ENCODE measurements at places on chromosomes 3 and 15. TPM values are rescaled to one million over a fixed set of nuclear protein-coding genes. Genes with fewer than 3 reads are reported as not detected.

The LRRIQ4 gene
- not detected for total RNA-seq

The TIGIT gene
- not detected for total RNA-seq

The CHL1 gene
- 64.8 TPM for total RNA-seq

The SERPINI2 gene
- total RNA-seq = 1.4 TPM

The PRSS50 gene
- not detected for total RNA-seq

The ZSCAN29 gene
- total RNA-seq = 12.6 TPM

The GOLGA8R gene
- 5.3 TPM for total RNA-seq

DNA sequence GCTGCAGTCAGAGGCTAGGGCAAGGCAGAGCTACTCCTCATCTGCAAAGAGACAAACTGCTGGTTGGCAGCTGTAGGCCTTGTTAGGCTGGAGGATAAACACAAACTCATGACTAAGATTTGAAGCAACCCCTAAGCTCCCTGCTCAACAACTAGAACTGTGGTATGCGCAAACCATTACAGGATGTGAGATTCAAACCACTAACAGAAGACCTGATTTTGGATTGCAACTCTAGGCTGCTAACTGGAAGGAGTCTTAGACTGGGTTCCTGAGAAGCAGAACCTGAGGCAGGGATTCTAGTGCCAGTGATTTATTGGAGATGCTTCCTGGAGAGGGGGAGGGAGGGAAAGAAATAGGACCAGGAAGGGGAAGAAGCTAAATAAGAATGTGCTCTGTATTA, 22.5 kb downstream of the CCR4 start:
- H3K27ac ChIP-seq = no peak overlapping the region
- no peaks in the 10 kb centered on the region for H3K36me3 ChIP-seq
- DNase-seq = no peak
- no peak overlapping the region for H3K4me3 ChIP-seq

DNA sequence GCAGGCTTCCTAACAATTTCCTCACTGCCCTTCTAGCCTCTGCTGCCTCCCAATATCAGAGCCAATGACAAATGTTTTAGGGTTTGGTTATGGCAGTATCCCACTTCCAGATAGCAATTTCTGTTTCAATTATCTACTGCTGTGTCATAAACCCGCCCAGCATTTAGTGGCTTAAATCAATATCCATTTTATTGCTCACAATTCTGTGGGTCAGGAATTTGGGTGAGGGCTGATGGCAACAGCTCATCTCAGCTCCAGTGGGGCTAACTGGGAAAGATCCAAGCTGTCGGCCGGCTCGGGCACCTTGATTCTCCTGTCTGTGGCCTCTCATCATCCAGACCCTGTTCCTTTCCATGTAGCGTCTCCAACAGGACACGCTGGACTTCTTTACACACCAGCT, 85.3 kb upstream of the GOLGA8J start:
- no peaks in the 10 kb centered on the region for H3K4me1 ChIP-seq
- H3K36me3 ChIP-seq = no peaks in the 10 kb centered on the region
- H3K27ac ChIP-seq = no peak overlapping the region
- H3K27me3 ChIP-seq = no peaks in the 10 kb centered on the region

DNA sequence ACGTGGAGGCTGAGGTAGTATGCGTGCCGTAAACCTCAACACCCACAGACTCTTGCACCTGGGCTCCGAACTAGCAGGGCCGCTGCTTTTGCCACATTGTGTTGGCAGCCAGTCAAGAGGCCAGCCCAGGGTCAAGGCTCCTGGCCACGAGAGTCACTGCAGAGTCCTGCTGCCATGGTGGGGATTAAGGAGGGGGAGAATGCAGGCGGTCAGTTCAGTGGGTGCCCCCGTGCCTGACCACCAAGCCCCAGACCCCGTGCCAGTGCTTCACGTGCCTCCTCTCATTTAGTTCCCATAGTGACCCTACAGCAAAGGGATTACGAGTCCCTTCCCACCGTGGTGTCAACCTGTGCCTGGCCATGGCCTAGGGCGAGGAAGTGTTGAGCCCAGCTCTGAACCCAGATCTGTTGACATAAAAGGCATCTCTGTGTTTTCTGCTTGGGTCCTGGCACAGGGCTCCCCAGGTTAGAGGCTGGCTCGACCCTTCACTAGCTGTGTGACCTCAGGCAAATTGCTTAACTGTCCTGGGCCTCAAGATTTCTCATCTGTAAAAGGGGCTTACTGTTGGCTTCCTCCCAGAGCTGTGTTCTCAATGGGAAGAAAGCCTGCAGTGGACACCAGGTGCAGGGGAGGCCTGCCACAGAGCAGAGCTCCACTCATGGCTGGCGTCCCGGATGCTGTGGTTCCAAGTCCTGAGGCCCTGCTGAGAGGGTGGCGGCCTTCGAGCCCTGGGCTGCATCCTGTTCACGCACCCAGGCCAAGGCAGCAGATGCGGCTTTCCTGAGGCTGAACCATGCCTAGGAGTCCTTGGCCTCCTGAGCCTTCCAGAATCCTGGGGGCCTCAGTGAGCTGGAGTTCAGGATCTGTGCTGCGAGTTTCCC, 32.8 kb downstream of the FBLN2 start:
- H3K4me1 ChIP-seq = no peaks in the 10 kb centered on the region
- DNase-seq = no peak
- no peak overlapping the region for H3K4me3 ChIP-seq
- no peaks in the 10 kb centered on the region for H3K27me3 ChIP-seq
- no peak overlapping the region for H3K27ac ChIP-seq

- H3K4me1 ChIP-seq = no peaks in the 10 kb centered on the region
- H3K4me3 ChIP-seq = no peak overlapping the region
- H3K36me3 ChIP-seq = no peaks in the 10 kb centered on the region
- H3K27me3 ChIP-seq = no peaks in the 10 kb centered on the region
- H3K27ac ChIP-seq = no peak overlapping the region
These were observed 683.4 kb upstream of the CFAP20DC start for GRCh38 chr3:59733041-59733809.

- H3K4me1 ChIP-seq = no peaks in the 10 kb centered on the region
- H3K27me3 ChIP-seq = no peaks in the 10 kb centered on the region
- DNase-seq = no peak
- H3K4me3 ChIP-seq = no peak overlapping the region
These were observed 119.0 kb upstream of the DLG1 start for GRCh38 chr3:197417441-197417840.

GRCh38 chr15:92158426-92158825, 235.3 kb upstream of the ST8SIA2 start:
- H3K36me3 ChIP-seq = no peaks in the 10 kb centered on the region
- no peak for DNase-seq

DNA sequence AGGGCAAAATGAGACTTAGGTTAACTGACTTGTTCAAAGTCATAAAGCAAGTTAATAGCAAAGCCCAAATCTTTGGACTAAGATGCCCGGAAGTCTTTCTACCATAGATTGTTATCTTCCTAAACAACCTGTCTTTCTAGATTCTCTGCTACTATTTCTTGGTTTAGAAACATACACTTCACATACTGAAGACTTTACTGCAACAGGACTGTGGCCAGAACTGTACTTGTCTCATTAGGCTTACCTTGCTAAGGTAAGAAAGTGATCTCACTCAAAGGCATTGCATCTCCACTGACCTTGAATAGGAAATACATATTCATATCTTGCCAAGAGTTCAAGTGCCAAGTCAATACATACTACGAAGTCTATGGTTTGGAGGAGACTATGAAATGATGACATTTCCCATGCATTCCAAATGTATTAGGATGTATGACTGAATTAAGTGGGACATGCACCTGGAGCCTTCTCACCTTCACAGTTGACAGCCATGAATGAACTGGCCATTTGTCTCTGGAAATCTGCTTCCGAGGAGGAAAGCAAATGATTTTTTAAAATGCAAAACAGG, 5.0 kb downstream of the ZDHHC3 start:
- no peaks in the 10 kb centered on the region for H3K27me3 ChIP-seq
- H3K4me3 ChIP-seq = no peak overlapping the region
- no peaks in the 10 kb centered on the region for H3K4me1 ChIP-seq
- H3K36me3 ChIP-seq = no peaks in the 10 kb centered on the region
- no peak for DNase-seq

DNA sequence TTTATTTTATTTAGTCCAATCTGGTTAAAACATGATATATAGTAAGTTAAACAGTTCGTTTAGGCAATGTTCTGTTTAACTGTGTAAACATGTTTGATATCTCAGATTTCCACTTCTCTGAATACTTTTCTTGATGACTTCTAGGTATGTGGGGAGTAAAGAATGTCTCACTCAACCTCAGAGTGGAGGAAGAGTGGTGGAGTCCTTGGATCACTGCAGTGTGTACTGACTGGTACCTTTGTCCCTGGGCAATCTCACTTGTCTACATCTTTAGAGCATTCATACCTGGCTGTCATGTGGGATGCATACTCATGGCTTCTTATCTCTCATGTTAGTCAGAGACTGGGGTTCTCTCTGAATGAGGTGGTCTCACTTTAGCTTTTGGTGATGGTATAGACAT, 15.6 kb downstream of the GADL1 start:
- H3K4me1 ChIP-seq = no peaks in the 10 kb centered on the region
- no peaks in the 10 kb centered on the region for H3K27me3 ChIP-seq
- H3K27ac ChIP-seq = no peak overlapping the region
- H3K4me3 ChIP-seq = no peak overlapping the region

- peaks cover 54% of the 10 kb centered on the region for H3K27me3 ChIP-seq
- H3K4me3 ChIP-seq = no peak overlapping the region
- no peak overlapping the region for H3K27ac ChIP-seq
These were observed 2.0 kb upstream of the SOX2 start for GRCh38 chr3:181709537-181710279.

DNA sequence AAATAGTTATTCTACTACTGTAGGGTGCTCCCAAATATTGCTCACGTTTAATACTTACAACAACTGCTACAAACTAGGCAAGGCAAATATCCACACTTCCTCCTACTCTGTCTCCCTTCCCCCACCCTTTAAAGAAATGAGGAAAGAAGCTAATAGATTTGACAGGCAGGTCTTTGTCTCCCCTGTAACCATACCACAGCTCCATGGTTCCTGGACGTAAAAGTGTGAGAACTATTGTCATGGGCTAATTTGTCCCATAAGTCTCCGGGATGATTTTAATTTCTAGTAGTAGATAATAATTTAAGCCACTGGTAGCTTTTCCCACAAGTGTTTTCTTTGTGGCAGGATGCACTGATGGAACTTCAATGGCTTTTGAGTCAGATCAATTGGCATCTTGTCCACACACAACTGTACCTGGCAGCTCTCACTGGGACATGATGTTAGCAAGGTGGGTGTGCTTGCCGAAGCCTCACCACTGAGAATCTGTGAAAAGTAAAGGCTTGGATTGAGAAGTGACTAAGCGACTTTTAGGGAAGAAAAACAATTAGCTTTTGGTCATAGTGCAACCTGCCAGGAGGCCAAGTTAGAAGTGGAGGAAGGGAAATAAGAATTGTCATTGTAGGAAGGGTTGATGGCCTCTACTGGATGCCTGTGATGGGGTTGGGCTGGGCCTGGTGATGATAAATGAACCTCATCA, 1.4 kb upstream of the CPOX start:
- H3K36me3 ChIP-seq = no peaks in the 10 kb centered on the region
- no peak overlapping the region for H3K4me3 ChIP-seq
- H3K27me3 ChIP-seq = no peaks in the 10 kb centered on the region
- H3K27ac ChIP-seq = no peak overlapping the region

DNA sequence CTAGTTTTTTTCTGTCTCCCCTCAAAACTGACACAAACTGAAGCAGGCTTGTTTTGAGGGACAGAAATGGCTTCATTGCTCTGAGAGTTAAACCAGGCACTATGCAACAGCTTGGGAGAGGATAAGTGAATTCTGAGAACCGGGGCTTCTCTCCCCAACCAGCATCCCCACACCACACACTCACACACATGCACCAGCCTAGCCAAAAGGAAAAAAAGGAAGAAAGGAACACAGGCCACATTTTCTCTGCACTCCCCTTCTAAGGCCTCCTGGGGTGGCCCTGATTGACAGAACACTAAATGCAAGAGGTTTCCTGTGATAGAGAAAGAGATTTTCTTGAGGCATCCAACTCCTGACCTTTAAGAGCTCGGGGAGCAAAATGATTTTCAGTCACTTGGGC, 177.5 kb downstream of the TLE3 start:
- no peaks in the 10 kb centered on the region for H3K4me1 ChIP-seq
- no peak for DNase-seq
- no peak overlapping the region for H3K4me3 ChIP-seq
- no peak overlapping the region for H3K27ac ChIP-seq

DNA sequence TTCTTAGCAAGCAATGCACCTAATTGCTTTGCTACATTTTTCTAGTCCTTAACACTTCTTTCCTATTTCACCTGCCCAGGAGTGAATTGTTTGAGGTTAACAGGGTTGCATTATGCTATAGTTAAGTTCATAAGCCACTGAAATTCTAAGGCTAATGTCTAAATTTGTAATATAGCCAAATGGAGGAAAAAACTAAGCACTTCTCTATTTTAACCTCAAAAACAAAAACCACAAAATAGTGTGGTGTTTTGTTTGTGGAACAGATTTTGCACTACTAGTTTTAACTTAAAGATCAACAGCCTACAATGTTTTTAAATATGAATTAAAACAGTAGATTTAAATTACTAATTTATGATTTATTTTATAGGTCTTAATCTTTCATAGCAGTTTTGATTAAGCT, 5.5 kb downstream of the ATOSA start:
- H3K4me1 ChIP-seq = no peaks in the 10 kb centered on the region
- no peak for DNase-seq
- H3K27ac ChIP-seq = no peak overlapping the region
- no peaks in the 10 kb centered on the region for H3K36me3 ChIP-seq

DNA sequence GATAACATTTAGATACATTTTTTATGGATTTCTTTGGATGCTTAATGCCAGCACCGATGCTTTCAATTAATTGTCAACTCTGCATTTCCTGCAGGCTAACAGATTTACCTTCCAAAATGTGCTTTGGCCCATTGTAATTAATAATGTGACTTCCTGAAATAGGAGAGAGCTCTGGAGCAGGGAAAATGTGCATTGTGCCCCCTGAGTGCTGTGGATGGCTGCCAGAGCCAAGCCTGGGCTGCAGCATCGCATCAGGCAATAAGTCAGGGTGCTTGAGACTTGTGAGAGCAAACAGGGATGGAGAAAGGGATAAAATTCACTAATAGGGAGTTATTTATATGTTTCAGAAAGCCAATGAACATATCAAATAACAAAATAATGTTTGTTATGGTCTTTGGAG, 133.8 kb downstream of the MOBP start:
- no peak overlapping the region for H3K4me3 ChIP-seq
- DNase-seq = no peak
- H3K27me3 ChIP-seq = no peaks in the 10 kb centered on the region

- H3K36me3 ChIP-seq = no peaks in the 10 kb centered on the region
- no peak overlapping the region for H3K4me3 ChIP-seq
- H3K27ac ChIP-seq = no peak overlapping the region
- no peak for DNase-seq
These were observed 40.2 kb downstream of the SUMF1 start for GRCh38 chr3:4426782-4427344.

GRCh38 chr15:66894363-66894762, 171.0 kb upstream of the SMAD3 start:
- no peak overlapping the region for H3K27ac ChIP-seq
- no peaks in the 10 kb centered on the region for H3K27me3 ChIP-seq
- H3K4me1 ChIP-seq = no peaks in the 10 kb centered on the region
- H3K4me3 ChIP-seq = no peak overlapping the region
- no peak for DNase-seq

All from uterus (tissue), 4 donors.